Spinal cord (tissue), 10 donors: ENCODE measurements at places on chromosomes 3 and 15. TPM values are rescaled to one million over a fixed set of nuclear protein-coding genes. Genes with fewer than 3 reads are reported as not detected.
A peak's percentile ranks its signal among the peaks of the same experiment; 100 is the strongest.

DNA sequence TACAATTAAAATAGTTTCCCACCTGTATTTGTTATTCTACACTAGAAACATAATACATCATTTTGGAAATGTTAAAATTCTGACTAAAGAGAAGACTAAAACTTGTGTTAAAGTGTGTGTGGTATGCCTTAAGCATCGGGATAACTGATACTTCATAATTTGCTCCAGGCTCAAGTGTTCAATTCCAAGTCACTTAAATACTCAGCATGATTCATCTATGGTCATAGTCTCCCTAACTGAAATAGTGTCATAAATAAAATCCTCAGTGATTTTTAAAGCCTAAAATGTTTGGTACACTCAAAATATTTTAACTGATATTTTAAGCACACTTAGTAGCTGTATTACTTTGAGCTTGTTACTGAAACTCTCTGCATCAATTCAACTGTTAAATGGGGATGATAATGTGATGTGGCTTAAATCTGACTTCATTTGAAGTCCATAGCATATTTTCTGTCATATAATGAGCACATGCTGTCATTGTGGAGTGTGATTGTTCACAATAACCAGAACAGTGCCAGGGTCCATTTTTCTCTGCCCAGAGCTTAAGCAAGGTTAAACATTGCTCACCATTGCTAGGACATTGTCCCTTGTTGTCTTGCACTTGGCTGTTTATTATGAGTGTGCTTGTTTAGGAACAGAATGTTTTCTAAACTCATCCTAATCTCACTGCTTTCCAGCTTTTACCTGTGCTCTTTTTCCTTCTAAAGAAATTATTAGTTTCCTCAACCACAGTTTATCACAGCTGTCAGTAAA is 122.2 kb downstream of the KLHL25 start:
- DNase-seq, result no peak

DNA sequence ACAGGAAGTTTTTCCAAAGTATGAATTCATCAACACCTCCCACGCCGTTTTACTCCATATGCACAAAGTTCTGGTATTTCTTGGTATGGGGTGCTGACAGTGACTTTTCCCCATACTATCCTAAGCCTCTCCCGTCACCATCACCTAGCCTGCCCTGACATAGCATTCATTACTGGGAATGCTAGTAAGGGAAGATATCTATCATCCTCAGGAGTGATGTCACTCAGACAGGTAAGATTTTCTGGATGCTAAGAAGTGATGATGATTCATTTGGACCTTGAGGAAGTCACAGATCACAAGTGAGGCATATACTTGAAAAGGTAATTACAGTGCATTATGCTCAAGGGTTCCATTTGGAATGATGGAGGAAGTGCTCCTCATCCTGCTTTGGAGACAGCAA is 355.1 kb upstream of the STAC start:
- no peak for DNase-seq

GRCh38 chr15:88624971-88625490 is 3.9 kb downstream of the AEN start:
- no peak for DNase-seq

GRCh38 chr3:155196131-155197021 is 97.1 kb downstream of the STRIT1 start:
- no peak for DNase-seq

DNA sequence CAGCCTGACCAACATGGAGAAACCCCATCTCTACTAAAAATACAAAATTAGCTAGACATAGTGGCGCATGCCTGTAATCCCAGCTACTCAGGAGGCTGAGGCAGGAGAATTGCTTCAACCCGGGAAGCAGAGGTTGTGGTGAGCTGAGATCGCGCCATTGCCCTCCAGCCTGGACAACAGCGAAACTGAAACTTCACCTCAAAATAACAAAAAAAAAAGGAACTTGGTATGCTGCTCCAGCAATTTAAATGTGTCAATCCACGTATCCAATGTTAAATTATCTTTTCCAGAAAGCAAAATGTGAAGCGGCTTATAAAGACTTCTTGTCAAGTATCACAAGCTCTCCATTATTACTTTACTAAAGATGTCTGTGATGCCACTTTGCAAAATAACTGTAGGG is 9.9 kb upstream of the ARIH1 start:
- no peak for DNase-seq

- DNase-seq, result no peak
Measured at GRCh38 chr3:148307443-148307843, 390.3 kb upstream of the AGTR1 start.

- no peak for DNase-seq
Measured at GRCh38 chr3:13111873-13112520, 38.8 kb upstream of the IQSEC1 start.

DNA sequence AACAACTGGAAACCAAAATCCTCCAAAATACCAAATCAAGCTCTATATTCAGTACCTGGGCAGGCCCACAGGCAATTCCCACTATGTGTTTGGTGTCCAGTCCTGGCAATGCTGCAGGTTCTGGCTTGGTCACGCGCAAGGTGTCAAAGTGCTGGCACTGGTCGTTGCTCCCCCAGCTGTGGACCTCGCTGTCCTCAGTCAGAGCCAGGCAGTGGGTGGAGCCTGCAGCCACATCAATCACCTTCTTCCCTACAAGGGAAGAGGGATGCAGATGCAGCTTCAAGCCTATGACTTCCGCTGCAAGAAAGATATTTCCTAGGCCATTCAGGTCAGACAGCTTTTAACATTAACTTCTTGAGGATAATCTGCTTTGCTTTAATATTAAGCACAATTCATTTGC is 61.3 kb downstream of the HERC2 start:
- DNase-seq, result no peak

SAXO2 gene
- total RNA-seq, result 5.9 TPM

GRCh38 chr15:30954674-30955073 is 36.8 kb downstream of the MTMR10 start:
- no peak for DNase-seq

- DNase-seq, result no peak
Measured at GRCh38 chr15:63000706-63001105, 41.8 kb upstream of the TPM1 start.

DNA sequence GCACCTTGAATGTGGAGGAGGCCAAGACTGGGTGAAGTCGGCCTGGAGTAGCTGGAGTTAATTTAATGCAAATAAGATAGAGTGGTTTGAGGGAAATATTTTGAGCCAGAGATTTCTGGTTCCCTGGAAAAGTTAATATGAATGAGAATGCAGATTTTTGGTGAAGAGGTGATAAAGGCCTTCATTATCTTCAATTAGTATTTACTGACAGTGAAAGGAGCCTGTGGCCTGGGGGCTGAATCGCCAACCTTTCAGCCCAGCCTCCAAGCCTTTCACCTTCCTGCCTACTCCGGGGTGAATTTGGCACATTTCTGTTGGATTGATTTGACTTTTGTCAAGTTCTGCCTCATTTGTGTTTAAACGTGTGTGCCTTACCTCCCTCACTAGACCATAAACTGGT is 147.8 kb downstream of the SOX2 start:
- no peak for DNase-seq

PLA2G4D gene
- total RNA-seq, result 0.06 TPM

- no peak for DNase-seq
Measured at GRCh38 chr3:59698091-59698490, 648.3 kb upstream of the CFAP20DC start.

DNA sequence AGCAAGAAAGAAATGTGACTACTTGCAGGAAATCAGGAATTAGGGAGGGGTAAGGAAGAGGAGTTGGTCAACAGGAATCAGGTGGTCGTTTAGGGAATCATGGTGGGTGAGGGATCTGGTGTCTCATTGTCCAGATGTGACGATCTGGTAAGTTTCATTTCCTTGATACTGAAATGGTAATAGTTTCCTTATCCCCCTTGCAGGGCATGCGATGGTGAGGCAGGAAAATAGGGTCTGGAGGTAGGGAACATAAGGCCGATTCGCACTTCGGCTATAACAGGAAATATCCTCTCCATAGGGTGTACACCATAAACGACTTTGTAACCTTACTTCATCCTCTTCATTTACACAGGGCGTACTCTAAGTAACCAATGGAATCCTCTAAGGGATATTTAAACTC is 574 bp upstream of the LRRC34 start:
- DNase-seq, result no peak

XCR1 gene
- not detected for total RNA-seq

- DNase-seq, result no peak
Measured at GRCh38 chr3:110956081-110956480, 115.5 kb upstream of the NECTIN3 start.

DNA sequence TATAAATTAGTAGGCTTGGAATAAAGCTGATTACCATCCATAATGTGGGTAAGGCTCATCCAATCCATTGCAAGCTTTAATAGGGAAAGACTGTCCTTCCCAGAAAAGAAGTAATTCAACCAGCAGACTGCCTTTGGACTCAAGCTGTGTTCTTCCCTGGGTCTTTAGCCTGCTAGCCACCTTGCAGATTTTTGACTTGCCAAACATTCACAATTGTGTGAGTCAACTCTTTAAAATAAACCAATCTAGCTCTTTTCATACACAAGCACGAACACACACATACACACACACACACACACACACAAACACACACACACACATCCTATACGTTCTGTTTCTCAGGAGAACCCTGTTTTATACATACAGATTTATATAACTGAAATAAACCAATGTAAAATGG is 248.1 kb downstream of the NAALADL2 start:
- DNase-seq, result no peak

DNA sequence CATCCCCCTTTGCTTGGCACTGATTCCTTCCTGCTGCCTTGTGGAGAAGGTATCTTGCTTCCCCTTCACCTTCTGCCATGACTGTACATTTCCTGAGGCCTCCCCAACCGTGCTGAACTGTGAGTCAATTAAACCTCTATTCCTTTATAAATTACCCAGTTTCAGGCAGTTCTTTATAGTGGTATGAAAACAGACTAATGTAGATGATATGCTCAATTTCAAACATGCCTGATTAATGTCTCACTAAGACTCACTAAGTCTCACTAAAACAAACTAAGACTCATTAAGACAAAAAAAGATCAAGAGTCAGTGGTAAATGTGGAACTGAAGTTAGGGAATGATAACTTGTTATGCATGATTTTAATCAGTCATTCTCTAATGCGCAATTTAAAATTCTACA is 606.6 kb downstream of the RBMS3 start:
- DNase-seq, result no peak

- DNase-seq, result peak; percentile 36
Measured at GRCh38 chr3:40096661-40097111, 212.8 kb upstream of the EIF1B start.

C3orf20 gene
- 0.20 TPM for total RNA-seq

MAGI1 gene
- total RNA-seq, result 86.3 TPM

DNA sequence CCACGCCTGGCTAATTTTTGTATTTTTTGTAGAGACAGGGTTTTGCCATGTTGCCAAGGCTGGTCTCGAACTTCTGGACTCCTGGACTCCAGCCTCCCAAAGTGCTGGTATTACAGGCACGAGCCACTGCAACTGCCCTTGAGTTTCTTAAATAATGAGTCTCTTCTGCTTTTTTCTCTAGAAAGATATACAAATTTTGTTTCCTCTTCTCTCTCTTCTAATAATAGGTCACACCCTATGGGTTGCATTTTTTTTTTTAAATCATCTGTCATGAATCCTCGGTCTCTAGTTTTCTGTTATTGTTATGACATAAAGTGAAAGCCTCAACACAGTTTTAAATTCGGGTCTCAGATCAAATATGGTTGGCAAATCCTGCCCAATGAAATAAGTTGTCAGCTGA is 111.2 kb downstream of the IL12A start:
- no peak for DNase-seq

DNA sequence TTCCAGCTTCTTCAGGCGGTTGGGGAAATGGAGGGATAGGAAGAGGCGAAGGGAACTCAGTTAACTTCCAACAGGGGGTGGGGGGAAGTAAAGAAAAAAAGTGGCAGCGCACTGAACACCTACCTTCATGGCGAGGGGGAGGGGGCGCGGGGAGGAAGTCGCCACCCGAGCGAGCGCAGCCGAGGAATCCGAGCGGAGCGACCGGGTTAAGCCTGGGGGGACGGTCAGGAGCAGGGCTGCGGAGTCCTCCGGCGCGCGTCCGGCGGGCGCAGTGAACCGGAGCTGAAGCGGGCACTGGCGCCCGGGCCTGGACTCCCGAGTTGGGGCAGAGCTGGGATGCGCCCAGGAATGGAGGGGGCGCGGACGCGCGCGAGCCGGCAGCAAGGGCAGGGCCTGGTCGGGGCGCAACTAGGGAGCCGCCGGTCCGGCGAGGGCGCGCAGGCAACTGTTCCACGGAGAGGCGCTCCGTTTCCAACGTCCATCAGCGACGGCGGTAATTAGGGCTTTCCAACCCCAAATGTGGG is at the start of gene WNT5A:
Gene WNT5A (minus strand): TSS at position 450 of the 524 bp plus-strand sequence. CDS start 321 bp downstream, at position 129.
- no peak for DNase-seq

DNA sequence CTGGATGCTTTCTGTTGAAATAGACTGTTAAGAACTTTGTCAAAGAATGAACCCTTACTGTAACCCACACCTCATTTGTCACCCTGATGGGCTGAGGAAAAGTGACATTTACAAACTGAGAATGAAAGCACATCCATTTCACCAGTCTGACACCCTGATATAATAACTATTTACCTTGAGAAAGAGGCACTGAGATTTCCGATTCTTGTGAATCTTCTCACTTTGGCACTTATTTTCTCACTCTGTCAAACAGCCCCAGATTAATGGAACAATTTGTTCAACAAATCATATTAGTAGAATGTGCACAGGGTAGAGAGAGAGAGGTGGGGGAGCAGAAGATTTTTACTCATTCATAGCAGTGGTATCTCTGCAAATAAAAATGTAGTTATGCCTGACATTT is 606.9 kb downstream of the MCTP2 start:
- no peak for DNase-seq

DNA sequence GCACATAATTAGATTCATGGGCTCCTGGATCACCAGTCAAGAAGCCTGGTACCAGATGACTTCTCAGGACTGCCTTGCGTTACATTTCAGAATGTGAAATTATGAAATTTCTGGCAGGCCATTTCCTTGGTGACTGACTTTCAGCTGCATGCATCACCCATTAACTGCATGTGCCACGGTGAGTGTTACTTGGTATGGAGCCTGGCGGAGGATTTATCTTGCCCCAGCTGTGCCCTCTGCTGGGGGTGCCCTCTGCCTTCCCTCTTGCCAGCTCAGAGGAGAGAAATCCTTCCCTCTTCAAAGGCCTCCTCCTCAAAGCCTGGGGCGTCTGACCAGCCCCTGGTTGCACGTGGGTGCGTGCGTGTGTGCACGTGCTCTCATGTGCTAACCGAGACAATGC is 57.7 kb upstream of the CTSH start:
- no peak for DNase-seq

DNA sequence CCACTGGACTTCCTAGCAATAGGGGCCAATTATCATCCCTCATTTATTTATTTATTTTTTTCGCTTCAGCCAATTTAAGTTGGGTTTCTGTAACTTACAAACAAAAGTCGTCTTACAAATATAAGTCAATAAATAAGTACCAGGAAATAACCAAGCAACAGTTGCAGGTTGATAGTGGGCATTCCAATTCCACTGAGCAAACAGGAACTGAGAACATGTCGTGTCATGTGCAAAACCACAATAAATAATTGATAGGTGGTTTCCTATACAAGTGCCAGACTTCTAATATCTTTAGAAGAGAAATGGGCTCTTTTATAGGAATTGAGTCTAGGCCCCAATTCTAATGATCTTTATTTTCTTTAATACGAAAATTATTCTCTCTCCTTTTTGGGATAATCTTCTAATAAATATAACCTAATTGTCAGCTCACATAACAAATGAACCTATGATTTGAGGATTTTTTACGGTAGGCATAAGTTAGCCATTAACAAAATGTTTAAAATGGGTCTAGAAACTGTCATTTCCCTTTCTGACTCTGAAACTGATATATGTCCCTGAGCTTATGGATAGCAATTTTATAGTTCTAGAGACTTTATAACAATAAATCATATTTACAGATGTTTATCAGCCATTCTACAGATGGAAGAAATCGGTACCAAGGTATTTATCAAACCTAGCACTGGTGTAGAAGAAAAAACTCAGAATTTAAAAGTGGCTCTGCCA is 571.8 kb downstream of the FOXP1 start:
- no peak for DNase-seq
